CD14-positive monocyte (primary cell): ENCODE measurements at places on chromosomes 5 and 9.

- DNase-seq = no peak
Observed at GRCh38 chr9:131500939-131501541, 1.7 kb upstream of the POMT1 start.

- no peak for DNase-seq
Observed at GRCh38 chr9:3826178-3826577, 300.4 kb upstream of the RFX3 start.

- no peak for DNase-seq
Observed at GRCh38 chr5:170280011-170280493, 17.5 kb downstream of the LCP2 start.

- DNase-seq = no peak
Observed at GRCh38 chr5:15571081-15571480, 71.1 kb downstream of the FBXL7 start.

- no peak for DNase-seq
Observed at GRCh38 chr9:96492993-96493531, 43.1 kb downstream of the HABP4 start.

- DNase-seq = no peak
Observed at GRCh38 chr9:137449081-137449844, 8.1 kb upstream of the ENTPD8 start.

- DNase-seq = no peak
Observed at GRCh38 chr5:95976606-95977005, 15.0 kb upstream of the ELL2 start.

- DNase-seq = no peak
Observed at GRCh38 chr9:98255061-98255577, 330 bp downstream of the TBC1D2 start.

DNA sequence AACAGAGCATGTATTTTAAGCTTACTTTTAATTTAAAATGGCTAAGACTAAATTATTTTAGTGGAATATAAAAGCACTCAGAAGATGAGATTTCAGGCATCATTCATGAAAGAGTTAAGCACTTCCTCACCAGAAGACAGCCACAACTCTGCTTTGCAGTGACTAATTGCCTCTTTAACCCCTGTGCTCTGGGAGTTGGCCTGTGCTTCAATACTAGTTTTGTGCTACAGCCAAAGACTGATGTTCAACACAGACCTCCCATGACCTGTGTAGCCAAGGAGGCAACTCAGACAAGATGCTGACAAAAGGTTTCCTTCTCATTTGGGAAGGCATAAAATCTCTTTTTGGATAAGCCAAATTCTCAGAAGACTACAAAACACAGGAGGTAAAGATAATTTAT, 353.5 kb downstream of the FBXL17 start:
- no peak for DNase-seq

- no peak for DNase-seq
Observed at GRCh38 chr5:176979669-176980068, 26.9 kb downstream of the UIMC1 start.

DNA sequence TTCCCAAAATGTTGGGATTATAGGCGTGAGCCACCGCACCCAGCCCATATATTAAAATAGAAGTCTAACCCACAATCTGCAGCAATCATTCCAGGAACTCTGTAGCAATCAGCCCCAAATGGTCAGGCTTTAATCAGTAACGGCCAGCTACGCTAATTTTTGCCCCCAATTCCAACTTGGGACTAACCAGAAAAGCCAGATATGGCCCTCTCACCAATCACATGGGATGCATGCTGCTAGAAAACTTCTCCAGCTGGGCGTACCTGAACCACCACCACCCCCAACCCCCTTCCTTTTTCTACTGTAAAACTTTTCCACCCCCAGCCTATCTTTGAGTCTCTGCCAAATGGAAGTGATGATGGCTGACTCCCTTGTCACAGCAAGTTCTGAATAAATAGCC, 4.1 kb downstream of the SUSD1 start:
- no peak for DNase-seq

GRCh38 chr9:35114840-35115628, 628 bp downstream of the ATOSB start:
- DNase-seq = peak; percentile 91

GRCh38 chr9:24932785-24933184, 387.1 kb upstream of the IZUMO3 start:
- DNase-seq = no peak

DNA sequence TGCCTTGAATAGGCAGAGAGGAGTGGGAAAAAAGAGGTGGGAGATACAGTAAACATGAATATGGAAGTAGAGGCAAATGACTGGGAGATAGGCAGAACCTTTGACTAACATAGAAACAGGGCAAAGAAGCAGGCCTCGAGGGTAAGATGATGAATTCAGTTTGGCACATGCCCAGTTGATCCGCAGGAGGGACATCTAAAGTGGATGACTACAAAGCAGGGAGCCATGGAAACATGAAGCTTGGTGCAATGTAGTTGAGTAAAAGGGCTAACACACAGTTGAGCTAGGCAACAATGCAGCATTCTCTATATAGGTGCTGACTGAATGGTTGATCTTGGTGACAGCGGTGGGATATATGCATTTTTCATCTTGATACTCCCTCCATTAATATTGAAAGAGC, 253.8 kb downstream of the DMRT2 start:
- DNase-seq = no peak

- peak; percentile 57 for DNase-seq
Observed at GRCh38 chr5:142110046-142110531, 1.5 kb downstream of the NDFIP1 start.

- DNase-seq = no peak
Observed at GRCh38 chr9:78030296-78030552, 1.4 kb downstream of the GNAQ start.

GRCh38 chr5:167889276-167889675, 402.2 kb upstream of the WWC1 start:
- DNase-seq = no peak

GRCh38 chr5:78830528-78831046, 154.5 kb downstream of the ARSB start:
- DNase-seq = no peak

- DNase-seq = no peak
Observed at GRCh38 chr9:93263334-93264229, 79.6 kb downstream of the WNK2 start.

- no peak for DNase-seq
Observed at GRCh38 chr9:13221741-13222140, 57.8 kb downstream of the MPDZ start.

GRCh38 chr5:13478831-13479465, 465.5 kb downstream of the DNAH5 start:
- no peak for DNase-seq

DNA sequence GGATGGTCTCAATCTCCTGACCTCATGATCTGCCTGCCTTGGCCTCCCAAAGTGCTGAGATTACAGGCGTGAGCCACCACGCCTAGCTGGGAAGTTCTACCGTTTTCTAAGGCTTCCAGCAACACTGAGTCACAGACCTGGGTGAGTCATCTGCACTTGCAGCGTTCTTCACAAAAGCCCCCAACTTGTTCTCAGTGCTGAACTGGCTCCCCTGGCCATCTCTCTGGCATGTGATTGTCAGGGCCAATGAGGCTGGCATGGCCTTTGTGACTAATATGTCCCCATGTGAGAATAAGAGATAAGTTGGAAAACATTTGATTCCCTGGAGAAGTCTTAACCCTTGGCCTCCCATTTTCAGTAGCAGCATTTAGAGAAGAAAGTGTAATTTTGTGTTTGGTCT, 124.4 kb downstream of the WDR41 start:
- no peak for DNase-seq

GRCh38 chr9:38250279-38251035, 142.0 kb upstream of the ALDH1B1 start:
- DNase-seq = no peak

DNA sequence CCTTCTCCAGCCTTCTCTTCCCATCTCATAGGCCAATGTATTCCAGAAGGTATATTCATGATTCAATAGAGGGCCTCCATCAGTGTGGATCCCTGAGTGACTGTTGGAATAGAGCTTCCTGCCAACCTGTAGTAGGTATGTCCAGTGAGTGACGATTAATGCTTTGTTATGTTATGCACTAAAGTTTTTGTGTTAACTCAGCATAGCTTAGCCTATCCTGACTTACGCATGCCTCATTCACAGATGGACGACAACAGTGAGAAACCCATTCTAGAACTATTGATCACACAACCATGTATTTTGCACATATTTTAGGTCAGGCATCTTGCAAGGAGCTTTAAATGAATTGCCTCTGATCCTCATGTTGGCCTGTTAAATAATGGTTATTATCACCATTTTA, 225.5 kb upstream of the TRIM32 start:
- no peak for DNase-seq

DNA sequence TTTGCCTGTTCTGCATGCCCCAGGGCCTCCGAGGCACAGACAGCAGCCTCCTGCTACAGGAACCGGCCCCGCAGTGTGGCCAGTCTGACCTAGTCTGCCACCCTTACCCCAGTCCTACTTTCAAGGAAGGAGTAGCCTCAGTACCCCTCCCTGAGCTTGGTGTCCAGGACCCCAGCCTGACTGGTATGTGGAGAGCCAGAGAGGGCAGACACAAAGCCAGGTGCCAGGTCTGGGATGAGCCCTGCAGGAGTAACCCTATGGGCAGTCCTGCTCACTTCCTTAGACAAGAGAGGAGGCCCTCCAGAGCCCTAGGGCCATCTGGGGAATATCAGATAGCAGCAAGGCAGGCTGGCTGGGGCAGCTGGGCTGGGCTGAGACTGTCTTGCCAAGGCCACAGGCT, 67.8 kb downstream of the NRG2 start:
- no peak for DNase-seq

GRCh38 chr5:99104538-99105132, 175.8 kb upstream of the CHD1 start:
- peak; percentile 25 for DNase-seq

DNA sequence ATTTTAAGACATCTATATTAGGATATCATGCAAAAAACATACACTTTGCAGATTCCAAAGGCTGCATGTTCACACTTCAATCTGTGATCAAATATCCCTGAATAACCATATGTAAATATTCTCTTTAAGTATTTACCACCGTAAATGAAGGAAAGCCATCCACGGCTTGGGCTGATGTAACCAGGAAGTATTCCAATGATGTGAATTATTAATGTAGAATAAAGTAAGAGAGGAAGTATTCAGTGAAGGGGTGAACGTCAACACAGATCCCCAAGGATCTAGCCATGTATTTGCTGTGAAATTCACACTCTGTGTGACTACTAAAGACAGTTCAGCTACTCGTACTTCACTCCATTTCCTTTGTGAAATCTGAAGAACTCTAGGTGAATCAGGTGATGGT, 75.2 kb downstream of the CDH6 start:
- DNase-seq = no peak

DNA sequence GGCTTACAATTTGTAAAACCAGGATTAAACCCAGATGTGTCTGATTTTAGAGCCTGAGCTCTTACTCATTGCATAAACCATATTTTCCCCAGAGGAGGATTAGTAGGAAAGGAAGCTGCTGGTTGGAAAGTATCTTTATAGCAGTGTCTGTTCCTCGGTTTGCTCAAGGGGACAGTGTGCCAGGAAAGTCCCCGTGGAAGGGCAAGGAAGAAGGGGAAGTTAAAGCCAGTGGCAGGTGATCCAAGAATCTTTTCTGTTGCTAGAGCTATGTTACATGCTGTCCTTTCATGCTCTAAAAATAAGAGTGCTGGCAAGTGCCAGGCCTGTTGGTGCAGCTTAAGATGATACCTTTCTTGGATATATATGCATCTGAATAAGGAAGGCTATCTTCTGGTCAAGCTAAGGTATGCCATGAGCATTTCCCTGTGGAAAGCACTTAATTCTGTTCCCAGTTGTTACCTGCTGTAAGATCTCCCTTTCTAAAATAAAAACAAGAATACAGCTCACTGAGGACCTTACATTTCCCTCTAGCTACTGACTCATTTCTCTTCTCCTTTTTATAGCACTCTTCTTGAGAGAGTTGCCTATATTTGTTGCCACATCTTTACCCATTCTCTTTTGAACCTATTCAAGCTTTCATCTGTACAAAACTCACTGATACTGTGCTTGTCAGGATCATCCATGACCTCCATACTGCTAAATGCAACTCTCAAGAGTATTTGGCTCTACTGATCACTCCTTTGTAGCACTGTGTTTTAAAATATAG, 8.0 kb downstream of the PDCD1LG2 start:
- peak; percentile 38 for DNase-seq

DNA sequence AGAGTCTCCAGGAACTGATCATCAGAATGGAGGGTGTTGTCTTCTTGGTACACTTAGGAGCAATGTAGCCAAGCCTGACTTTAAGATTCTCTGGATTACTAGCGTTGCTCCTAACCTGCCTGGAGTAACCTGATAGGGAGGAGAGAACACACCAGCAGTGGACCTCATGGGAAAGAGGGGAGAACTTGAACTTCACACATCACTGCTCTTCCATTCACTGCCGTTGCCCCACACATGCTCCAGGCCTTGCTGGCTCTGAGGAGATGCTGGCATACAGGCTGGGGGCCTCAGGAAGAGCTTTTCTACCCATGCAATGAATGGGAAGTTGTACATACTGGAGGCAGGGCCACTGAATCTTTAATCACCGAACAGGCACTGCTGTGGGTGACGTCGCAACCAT, 60.3 kb upstream of the ADAMTS16 start:
- no peak for DNase-seq

DNA sequence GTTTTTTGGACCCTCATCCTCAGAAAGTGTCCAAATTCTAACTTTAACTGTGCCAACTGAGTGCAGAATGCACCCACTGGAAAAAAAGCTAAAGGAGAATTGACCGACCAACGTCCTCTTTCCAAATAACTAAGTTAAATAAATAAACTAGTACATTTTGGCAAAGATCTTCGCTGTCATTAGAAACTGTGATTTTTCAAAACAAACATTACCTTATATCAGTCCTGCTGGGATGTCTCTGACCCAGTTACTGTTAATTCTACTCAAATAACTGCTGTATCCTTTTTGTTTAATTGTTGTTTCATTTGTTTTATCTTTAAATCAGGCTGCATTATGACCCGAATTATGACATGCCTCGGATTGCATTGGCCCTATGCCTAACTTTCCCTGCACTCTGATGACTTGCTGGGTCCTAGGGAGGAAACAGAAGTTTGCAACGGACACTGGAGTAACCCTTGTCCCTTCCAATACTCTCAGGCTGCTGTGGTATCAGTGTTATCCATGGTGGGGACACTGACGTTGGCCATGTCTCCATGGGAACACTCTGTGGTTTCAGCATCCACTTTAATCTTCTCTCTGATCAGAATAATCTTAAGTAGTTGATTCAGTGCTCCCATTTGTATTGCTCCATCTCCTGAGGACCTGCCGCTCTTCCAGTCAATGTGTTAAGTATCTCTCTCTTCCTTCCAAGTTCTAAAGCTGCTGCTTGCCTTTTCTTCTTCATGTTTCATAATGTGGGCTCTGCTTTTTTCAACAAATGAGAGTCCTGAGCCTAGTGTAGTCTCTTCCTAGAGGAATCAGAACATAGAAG, 11.1 kb upstream of the IFNA5 start:
- DNase-seq = no peak

GRCh38 chr9:32533816-32534215, 7.8 kb upstream of the RIGI start:
- no peak for DNase-seq

- DNase-seq = no peak
Observed at GRCh38 chr5:9423571-9423970, 122.3 kb downstream of the SEMA5A start.

DNA sequence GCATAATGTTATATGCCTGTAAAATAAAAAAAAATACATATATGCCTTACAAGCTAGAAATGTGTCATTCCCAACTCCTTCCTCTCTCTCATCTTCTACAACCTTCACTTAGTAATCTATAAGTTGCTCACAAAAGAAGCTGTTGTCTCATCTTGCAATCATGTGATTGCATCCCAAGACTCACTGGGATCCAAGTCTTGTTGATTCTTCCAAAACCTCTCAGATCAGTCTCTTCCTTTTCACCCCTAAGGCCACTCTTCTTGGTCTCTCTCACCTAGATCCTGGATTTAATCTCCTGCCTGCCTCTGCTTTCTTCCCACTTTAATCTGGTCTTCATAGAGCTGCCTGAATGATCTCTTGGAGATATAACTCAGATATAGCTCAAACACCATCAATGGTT, 261.1 kb upstream of the NR4A3 start:
- DNase-seq = no peak
